ENCODE measurements at places on chromosomes 13 and 19.

DNA sequence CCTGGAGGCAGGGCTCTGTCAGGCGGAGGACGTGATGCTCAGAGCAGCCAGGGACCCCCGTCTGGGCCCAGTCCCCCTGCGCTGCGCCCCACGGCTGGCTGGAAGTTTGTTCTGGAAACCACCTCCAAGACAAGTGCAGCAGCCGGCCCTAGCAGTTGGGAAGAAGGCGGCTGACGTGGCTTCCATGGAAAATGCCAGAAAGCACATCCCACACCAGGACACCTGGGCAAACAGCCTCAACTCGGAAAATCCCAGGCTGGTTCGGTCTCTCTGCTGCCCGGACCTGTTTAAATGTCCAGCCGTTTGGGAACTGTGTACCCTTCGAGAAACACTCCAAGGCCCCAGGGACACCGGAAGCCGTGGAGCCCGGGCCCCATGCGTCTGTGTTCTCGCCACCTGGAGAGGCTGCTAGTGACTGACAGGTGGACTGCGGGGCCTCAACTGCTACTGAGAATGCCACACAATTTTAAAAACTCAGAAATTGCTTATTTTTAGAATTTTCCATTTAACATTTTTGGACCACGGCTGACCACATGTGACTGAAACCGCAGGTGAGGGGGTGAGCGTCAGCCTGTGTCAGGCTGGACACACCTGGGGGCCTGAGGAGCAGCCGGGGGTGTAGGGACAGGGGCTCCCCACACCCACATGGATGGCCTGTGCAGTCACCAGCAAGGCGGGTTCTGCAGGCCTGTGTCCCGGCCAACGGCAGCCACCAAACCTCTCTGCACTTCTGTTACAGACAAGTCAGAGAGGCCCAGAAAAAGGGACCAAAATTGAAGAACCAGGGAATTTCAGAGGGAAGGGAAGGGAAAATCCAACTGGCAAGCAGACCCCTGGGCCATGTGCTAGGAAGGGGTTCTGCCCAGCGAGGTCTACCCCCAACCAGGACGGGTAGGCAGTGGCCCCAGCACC lies 31.7 kb downstream of the RASA3 start:
- DNase-seq: peak; percentile 82

- DNase-seq: no peak
These were observed 229.4 kb downstream of the ITGBL1 start for GRCh38 chr13:101681834-101682233.

DNA sequence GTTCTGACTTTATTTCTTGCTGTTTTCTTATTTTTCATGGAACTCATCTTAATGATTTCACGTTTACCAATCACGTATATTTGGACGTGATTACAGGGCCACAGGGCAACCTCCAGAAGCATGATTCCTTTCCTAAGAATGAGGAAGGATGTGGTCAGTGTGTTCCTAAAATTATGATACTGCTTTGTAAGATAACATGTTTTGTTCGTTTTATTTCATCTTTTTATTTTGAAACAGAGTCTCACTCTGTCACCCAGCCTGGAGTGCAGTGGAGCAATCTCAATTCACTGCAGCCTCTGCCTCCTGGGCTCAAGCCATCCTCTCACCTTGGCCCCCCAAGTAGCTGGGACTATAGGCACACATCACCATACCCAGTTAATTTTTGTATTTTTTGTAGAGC lies 24.8 kb upstream of the LAIR1 start:
- DNase-seq: no peak

DNA sequence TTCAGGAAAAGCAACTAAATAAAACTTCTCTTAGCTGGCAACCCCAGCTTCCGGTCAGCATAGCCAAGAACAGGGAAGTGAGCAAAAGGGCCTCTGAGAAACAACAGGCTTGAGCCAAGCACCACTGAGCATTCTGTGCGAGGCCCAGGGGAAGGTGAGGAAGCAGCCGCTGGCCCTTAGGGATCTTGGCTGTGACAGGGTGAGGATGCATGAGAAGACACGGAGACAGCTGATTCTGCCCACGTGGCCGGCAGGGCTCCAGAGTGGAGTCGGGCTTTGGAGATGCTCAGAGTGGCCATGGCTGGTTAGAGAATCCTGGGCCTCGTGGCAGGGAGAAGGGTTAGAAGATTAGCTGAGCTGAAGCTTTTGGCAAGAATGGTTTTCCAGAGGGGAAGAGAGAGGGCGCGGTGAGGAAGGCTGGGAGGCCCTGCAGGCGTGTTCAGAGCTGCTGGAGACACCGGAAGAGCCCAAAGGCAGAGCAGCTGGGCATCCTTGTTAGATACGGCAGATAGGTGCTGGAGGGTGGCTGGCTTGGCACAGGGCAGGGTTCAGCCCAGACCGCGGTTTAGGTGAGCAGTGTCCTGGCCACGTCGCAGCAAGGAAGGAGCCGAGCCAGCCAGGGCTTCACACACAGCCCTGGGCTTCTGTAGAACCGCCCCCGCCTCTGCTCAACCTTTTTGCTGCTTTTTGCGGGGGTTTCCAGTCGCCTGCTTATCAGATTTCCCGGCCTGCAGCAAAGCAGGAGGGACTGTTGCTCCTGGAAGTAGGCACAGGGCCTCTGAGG lies 17.3 kb downstream of the UPF1 start:
- peak; percentile 70 for DNase-seq

- DNase-seq: peak; percentile 15
These were observed 615.5 kb upstream of the KLHL1 start for GRCh38 chr13:70723732-70724131.

- DNase-seq: no peak
These were observed 7.7 kb downstream of the IRGC start for GRCh38 chr19:43723588-43723987.

- no peak for DNase-seq
These were observed 202.8 kb downstream of the MTUS2 start for GRCh38 chr13:29022968-29023367.

- DNase-seq: no peak
These were observed 18.8 kb upstream of the PPP5C start for GRCh38 chr19:46328079-46328478.

DNA sequence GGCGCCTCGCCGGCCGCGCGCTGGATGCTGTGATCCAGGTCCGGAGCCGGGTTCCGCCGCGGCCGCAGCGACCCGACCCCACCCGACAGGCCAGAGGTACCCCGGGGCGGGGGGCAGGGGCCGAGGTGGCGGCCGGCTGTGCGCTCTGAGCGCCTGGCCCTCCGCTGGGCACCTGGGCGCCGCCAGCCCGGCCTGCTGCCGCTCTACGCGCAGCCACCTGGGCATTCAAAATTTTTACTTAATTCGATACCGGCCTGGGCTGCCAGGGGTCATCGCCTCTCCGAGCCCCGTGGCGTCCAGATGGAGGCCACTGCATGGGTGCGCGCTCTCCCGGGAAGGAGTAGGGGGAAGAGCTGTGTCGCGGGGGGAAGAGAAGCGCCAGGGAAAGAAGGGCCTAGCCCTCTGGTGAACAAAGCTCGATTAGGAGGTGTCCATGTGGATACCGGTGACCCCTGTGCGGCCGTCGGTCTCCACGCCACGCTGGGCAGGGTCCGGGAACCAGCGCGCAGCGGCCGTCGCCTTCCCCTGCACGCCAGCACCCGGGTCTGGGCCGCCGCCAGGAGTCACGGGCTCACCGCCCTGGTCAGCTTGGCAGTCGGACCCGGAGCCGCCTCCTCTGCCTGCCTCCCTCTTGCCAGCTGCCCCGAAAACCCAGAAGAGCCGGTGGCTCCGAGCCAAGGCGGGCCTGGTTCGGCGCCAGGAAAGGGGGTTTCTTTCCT lies 666 bp downstream of the BIVM start:
- DNase-seq: no peak

GRCh38 chr13:39910833-39911232 lies 255.4 kb downstream of the COG6 start:
- no peak for DNase-seq

DNA sequence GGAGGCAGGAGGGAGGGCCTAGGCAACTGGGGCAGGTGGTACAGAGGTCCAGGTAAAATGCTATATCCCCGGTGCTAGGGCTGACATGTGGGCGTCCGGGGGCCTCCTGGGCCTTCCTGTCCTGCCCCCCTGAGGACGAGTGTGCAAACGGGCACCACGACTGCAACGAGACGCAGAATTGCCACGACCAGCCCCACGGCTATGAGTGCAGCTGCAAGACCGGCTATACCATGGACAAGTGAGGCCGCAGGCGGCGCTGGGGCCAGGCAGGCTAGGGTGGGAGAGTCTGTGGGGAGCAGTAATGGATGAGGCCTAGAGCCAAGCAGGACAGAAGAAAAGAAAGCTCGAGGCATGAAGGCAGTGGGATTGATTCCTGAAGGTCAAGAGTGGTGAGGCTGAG lies 21.3 kb downstream of the CNFN start:
- no peak for DNase-seq

DNA sequence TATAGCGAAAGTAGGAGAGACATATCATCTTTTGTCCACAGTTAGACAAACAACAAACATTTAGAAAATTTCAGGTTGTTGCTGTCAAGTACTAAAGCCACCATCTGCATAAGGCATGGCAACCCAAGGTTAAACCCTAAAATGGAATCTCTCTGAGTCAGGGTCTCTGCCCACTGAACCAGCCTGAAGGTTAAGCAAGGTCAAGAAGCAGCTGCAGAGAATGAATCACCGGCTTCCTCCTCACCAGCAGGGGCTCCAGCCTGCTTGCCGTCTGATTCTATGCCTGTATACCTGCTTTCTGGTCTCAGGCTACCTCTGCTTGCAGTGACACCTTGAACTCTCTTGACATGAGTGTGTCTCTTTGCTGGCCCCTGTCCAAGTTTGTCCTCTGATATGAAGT lies 726.2 kb upstream of the SGCG start:
- DNase-seq: no peak

DNA sequence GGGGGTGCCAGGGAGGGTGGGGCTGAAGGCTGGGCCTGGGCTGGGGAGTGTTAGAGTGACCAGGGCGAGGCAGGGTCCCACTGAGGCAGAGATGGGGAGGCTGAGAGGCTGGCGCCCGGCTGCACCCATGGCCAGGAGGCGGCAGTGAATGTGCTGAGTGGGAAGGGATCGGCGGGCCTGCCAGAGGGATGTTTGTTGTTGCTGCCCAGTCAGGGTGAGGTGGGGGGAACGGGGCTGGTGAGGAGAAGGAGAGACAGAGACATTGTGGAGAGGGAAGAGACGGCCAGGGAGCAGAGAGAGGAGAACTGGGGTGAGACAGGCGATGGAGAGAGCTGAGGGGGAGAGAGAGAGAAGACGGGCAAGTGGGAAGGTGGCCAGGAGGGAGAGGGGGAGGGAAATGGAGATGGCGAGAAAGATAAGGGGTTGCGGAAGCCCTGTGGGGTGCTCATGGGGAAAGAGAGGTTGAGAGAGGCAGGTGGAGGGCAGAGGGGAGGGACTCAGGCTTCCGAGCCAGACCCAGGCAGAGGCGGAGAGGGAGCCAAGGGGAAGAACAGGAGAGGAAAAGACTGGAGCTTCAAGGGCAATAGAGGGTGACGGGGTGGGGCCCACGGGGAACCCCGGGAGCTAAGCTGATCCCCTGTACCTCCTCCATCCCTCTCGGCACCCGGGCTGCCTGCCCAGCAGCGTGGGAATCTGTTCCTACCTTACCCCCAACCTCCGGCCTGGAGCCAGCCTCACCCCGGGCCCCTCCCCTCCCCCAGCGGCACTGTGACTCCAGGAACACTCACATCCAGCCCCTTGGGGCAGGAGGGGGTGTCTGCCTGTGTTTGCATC lies 690 bp upstream of the B3GNT8 start:
- peak; percentile 35 for DNase-seq

GRCh38 chr13:110301606-110302553 lies 5.1 kb downstream of the COL4A1 start:
- no peak for DNase-seq

DNA sequence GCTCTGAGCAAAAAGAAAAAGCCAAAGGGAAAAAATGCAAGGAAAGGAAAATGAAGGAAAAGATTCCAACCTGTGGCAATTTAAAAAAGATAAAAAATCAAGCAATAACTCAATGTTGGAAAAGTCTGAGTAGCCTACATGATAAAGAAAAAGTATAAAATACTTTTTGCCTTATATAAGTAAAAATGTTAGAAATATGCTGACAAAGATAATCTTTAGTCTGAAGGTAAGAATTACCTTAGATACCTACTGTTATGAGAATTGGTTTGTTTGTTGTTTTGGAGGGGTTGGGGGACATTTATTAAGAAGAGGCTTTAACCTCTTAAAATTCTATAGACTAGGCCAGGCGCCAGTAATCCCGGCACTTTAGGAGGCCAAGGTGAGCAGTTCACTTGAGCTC lies 29.7 kb upstream of the CPB2 start:
- DNase-seq: no peak

- DNase-seq: no peak
These were observed 9.0 kb downstream of the TNFSF14 start for GRCh38 chr19:6660930-6661329.

DNA sequence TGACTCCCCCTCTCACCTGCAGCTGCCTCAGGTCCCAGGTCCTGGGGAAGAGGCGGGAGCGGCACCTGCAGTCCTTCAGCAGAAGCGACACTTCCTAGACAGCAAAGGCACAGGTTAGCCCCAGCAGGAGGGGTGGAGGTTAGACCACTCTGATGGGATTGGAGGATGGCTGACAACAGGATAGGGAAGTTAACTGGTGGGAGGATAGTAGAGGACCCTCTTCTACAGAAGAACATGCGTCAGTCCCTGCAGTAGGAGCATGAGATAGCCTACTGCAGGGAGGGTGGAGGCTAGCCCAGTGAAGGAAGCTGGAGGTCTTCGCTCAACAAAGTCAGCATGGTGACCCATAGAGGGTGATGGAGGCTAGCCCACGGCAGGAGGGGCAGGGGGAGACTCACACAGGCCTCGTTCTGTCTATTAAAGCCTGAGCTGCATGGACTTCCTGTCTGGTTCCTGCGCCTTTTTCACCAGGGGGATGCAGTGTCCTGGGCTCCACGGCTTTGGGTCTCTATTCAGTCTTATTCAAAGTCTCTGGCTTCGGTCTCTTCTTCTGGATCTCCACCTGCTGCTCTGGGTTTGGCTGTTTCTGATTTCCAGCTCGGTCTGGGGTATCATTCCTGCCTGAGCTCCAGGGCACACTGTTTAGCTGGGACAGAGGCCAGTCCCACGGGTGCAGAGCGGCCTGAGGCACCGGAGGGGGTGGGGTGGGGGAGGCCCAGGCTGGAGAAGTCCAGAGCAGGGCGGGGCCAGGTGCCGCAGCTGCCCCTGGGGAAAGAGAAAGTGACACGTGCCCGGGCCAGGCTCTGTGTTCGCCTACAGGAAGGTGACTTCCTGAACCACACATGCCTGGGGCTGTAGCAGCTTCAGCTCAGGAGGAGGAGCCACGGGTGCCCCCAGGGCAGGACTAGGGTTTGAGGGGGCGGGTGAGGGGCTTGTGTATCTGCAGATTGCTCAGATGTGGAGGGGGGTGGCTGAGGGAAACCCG lies 7.3 kb downstream of the IFNL3 start:
- no peak for DNase-seq

GRCh38 chr13:56317841-56318240 lies 822.9 kb upstream of the PRR20A start:
- DNase-seq: no peak

DNA sequence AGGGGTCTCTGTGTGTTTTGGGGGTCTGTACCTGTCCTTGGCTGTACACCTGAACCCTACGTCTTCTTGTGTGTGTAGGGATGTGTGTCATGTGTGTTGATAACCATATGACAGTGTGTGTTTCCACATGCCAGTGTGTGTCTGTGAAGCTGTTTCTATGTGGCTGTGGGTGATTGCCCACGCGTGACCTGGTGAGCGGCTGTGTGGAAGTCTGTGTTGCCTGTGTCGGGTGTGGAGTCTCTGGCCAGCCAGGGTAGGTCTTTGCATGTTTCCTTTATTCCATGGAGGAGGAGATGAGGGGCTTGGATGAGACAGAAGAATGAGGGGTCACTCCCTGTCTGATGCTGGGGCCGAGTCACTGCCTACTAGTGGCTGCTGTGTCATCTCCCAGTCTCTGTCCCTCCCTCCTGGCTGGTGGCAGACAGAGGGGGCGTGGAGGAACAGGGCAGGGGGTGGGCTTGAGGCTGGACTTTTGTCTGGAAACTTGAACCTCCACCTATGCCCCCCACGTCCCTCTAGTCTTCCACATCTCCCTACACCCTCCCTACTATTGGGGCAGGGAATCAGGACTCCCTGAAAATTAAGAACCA lies 2.8 kb upstream of the FOSB start:
- no peak for DNase-seq
